ENCODE measurements at places on chromosomes 2 and 18. TPM values are rescaled to one million over a fixed set of nuclear protein-coding genes. Genes with fewer than 3 reads are reported as not detected.
A peak's percentile ranks its signal among the peaks of the same experiment; 100 is the strongest.

Gene RNF125
- 8.4 TPM for total RNA-seq

GRCh38 chr18:1006965-1007364, 102.3 kb downstream of the ADCYAP1 start:
- no peak for DNase-seq

DNA sequence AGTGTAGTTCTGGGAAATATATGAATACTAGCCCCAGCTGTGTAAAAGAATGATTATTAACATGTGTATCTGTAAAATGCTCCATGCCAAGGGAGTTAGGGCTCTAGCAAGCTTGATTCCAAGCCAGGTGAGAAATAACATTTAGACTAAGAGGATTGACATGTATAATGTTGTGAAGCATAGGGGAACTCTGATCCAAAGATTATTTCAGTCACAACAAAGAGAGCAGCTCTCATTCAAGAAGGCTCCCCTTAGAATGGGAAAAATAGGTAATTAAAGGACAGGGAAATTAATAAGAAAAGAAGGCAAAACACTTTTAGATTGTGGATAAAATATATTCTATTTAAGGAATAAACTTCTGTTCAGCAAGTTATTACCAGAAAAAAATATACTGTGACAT, 347.3 kb upstream of the CDH7 start:
- no peak for DNase-seq

Gene RAB6C
- not detected for total RNA-seq

GRCh38 chr2:12106440-12107080, 360.1 kb downstream of the LPIN1 start:
- no peak for DNase-seq

GRCh38 chr18:58579561-58580047, 49.3 kb downstream of the ALPK2 start:
- no peak for DNase-seq

DNA sequence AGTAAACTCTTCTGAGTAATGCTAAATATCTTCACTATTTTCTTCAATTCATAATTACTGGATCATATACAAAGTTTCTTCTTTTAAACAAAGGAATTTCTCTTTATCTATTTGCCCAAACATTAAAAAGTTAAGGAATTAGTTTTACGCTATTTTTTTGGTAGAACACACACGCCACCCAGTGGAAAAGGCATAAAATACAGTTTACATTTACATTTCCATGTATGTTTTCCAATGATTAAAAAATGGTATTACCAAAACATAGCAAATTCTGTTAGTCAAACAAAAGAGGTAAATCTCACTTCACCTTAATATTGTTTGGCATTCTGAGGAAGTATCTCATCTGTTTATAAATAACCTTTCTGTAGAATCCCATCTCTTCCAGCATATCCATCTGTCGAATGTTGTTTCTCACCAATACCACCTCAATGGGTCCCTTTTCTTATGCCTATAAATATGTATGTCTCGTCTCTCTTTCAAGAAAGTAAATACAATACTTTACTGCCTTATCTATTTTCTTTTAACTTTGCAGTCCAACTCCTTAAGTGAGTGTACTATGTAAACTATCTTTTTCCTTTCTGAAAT, 7.2 kb downstream of the BOLL start:
- DNase-seq, result no peak

- DNase-seq, result no peak
These were observed 200.2 kb downstream of the STK39 start for GRCh38 chr2:168047091-168047690.

DNA sequence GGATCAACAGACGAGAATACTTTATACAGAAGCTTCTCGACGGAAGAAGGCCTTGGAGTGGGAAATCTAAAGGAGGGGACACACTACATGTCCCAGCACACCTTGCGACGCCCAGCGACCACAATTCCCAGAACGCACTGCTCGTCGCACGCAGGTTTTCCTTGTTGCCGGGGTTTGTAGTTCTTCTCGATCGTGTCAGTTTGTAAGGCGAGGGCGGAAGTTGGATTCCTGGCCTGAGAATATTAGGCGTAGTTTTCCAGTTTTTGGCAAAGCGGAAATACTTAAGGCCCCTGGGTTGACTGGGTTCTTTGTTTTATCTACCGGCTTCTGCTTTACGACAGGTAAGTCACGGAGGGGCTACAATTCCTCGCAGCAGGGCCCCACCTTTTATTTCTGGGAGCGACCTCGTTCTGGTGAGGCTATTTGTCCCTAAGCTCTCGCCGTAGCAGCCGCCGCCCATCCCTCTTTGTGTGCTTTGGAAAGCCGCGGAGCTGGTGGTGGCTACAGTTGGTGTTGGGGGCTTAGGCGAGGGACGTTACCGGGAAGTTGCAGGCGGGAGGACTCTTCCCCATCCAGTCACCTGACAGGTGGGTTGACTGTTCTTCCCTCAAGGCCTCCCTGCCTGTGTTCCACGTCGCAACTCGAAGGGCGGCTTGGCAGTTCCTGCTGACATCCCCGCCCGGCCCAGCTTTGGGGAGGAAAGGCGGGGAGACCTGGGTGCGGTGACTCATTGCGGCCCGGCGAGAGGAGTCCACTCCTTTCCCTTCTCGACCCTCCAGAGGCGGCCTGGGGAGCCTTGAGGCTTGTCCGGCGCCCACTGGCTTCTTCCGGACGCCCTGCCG, at the start of gene DYNC1I2:
DYNC1I2 (plus strand) TSS at position 183 of the 842 bp plus-strand sequence. CDS start 2,687 bp downstream, outside the sequence.
- peak; percentile 61 for DNase-seq

GRCh38 chr2:113281910-113282746, 3.4 kb upstream of the PAX8 start:
- DNase-seq, result no peak

Gene ADRA2B
- 9.8 TPM for total RNA-seq

DNA sequence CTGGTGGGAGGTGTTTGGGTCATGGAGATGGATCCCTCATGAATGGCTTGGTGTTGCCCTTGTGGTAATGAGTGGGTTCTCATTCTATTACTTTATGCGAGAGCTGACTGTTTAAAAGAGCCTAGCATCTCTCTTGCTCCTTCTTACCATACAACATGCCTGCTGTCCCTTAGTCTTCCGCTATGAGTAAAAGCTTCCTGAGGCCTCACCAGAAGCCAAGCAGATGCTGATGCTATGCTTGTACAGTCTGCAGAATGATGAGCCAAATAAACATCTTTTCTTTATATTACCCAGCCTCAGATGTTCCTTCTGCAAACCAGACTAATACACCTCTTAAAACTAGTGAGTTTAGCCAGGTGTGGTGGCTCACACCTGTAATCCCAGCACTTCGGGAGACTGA, 23.1 kb downstream of the EVA1A start:
- DNase-seq, result no peak

Gene RGPD4
- total RNA-seq, result not detected

GRCh38 chr2:204039298-204039838, 102.8 kb downstream of the ICOS start:
- DNase-seq, result no peak

DNA sequence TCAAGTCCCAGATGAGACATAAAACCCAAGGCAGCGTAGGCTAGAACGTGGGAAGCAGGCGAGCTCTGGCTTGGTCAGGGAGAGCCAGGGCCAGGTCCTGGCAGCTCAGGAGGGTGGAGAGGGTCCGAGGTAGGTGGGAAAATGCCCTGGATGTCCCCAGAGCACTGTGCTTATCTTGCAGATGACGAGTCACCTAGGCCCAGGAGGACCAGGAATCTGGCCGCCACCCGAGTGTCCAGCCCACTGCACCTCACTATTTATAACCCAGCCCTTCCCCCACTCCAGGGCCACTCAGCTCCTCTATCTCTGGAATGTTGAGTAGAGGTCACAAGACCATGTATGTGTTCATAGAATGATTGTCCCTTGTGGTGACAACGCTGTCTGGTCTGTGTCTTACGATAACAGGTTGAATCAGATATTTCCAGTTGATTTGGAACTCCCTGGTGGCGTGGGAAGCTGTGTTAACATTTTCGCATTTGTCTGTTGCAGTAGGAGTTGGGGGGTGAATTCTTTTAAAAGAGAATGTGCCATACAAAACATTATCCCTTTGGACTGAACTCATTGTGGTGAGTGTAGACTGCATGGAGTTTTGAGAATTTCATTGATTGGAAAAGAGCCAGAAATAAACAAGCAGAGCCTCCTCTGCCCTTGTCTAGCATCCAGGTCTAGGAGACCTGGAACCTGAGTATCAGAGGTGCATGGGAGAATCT, 47.5 kb downstream of the EMILIN2 start:
- no peak for DNase-seq

DNA sequence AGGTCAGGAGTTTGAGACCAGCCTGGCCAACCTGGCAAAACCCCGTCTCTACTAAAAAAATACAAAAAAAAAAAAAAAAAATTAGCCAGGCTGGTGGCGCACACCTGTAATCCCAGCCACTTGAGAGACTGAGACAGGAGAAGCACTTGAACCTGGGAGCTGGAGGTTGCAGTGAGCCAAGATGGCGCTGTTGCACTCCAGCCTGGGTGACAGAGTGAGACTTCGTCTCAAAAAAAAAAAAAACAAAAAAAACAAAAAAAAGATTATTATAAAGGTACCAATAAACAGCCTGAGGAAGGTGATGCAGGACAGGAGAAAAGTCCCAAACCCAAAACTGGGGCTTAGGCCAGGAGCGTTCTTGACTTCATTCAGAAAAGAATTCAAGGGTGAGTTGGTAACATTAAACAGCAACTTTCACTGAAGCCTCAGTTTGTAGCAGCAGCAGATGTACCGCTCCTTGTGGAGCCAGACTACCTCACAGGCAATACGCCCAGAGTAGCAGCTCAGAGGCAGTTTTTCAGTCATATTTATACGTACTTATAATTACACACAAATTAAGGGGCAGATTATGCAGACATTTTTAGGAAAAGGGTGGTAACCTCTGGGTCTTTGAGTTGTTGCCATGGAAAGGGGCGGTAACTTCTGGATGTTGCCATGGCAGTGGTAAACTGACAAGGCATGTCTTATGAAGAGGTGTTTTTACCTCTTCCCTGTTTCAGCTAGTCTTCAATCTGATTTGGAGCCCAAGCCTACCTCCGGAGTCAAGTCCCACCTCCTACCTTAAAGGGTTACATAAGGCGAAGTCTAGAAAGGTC, 1596.6 kb upstream of the CELF4 start:
- no peak for DNase-seq

GRCh38 chr2:28333606-28334526, 58.8 kb upstream of the FOSL2 start:
- DNase-seq, result no peak

GRCh38 chr2:20469595-20469994, 22.7 kb downstream of the RHOB start:
- DNase-seq, result no peak

DNA sequence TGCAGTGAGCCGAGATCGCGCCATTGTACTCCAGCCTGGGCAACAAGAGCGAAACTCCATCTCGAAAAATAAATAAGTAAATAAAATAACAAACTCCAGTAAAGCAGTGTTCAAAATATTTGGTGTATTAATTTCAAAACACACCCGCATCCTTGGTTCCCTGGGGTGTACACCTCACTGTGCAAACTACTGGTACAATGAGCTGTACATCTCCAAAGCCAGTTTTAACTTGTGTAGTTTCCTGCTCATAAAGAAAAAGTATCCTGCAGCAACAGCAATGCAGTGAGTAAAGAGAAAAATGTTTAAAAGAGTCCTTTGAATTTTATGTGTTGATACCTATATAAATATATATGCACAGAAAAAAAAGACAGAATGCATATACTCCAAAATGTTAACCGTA, 4.4 kb upstream of the NFE2L2 start:
- no peak for DNase-seq

DNA sequence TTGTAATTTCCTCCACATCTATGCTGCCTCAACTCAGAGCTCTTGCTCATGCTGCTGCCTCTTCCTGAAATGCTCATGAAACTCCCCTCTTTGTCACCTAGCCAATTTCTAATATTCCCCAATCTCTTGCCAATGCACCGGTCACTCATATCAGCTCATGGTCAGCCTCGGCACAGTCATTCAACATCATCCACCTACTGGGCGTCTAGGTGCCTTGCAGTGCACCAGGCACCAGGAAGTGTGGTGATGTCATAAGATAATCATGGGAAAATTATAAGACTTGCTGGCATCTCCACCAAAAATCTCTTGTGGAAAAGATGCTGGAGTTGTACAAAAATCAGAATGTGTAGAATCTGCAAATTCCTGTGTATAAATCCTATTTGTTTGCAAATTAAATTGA, 52.6 kb upstream of the RAB27B start:
- no peak for DNase-seq

- DNase-seq, result no peak
These were observed 82.0 kb upstream of the MSH2 start for GRCh38 chr2:47321006-47321405.

- no peak for DNase-seq
These were observed 215.6 kb upstream of the MAP2 start for GRCh38 chr2:209208211-209208610.

DNA sequence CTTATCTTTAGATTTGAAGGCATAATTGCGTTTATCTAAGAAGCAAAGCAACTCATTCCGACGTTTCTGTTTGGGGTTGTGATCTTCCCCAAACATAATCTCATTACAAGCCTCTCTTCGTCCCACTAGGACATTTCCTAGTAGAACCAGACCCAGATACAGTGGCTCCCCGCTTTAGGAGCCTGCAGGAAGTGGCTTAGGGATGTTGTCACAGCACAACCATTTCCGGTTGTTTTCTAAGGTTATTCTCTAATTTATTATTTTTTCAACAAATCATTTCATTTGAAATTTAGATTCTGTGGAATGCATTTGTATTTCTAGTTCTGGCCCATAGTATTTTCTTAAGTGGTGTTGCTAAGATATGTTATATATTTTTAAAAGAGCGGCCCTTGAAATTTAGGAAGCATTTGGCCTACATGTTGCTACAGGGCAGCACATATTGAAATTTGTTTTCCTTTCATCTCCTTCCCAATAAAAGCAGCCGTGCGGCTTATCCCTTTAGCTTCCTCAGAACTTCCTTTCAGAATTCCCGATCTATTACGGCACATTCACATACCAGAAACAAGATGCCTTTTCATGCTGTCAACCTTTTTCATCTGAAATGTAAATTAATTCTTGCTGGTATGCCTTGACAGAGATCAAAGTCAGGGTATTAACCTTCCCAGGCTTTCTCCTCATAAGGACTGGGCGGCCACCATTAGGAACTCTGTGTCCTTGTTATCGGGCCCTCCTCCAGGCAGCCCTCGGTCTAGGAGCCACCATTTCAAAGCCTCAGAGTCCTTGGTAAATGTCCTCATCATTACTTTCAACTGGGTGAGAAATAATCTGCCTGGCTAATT, 210.9 kb upstream of the SP5 start:
- no peak for DNase-seq

Measured in omental fat pad (tissue), 4 donors.